Osteoblast (primary cell): ENCODE measurements at places on chromosomes 16 and 17. TPM values are rescaled to one million over a fixed set of nuclear protein-coding genes. Genes with fewer than 3 reads are reported as not detected.

DNA sequence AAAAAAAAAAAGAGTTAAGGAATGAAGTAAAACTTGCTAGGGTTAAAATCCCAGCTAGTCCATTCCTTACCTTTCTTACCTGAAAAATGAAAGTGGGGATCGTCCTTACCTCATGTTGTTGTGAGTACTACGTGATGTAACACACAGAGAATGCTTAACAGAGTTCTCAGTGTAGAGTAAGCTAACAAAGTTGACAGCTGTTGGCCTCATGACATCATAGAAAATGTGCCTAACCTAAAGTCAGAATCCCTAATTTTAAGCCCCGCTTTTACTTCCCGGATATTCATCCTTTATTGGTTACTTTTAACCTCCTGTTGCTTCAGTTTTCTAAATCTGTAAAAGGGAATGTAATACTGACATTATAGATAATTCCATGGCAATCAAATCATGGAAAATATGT is 505.8 kb upstream of the HSBP1 start:
- H3K4me1 ChIP-seq: peaks cover 10% of the 10 kb centered on the region
- no peak overlapping the region for H3K27ac ChIP-seq
- H3K27me3 ChIP-seq: no peaks in the 10 kb centered on the region
- no peak for DNase-seq
- H3K36me3 ChIP-seq: no peaks in the 10 kb centered on the region
- no peak overlapping the region for H3K4me3 ChIP-seq

- H3K4me3 ChIP-seq: no peak overlapping the region
- H3K27ac ChIP-seq: no peak overlapping the region
- no peaks in the 10 kb centered on the region for H3K27me3 ChIP-seq
- peaks cover 28% of the 10 kb centered on the region for H3K4me1 ChIP-seq
These were observed 36.7 kb downstream of the SMG6 start for GRCh38 chr17:2266865-2267228.

GRCh38 chr17:1802429-1802828 is 27.3 kb downstream of the SMYD4 start:
- H3K27ac ChIP-seq: no peak overlapping the region
- no peaks in the 10 kb centered on the region for H3K27me3 ChIP-seq
- no peaks in the 10 kb centered on the region for H3K4me1 ChIP-seq
- DNase-seq: no peak
- no peak overlapping the region for H3K4me3 ChIP-seq
- H3K36me3 ChIP-seq: peaks cover 15% of the 10 kb centered on the region

GRCh38 chr16:8486985-8487384 is 103.3 kb downstream of the TMEM114 start:
- no peak overlapping the region for H3K4me3 ChIP-seq
- H3K27me3 ChIP-seq: no peaks in the 10 kb centered on the region
- H3K36me3 ChIP-seq: no peaks in the 10 kb centered on the region
- H3K4me1 ChIP-seq: no peaks in the 10 kb centered on the region
- H3K27ac ChIP-seq: no peak overlapping the region

DNA sequence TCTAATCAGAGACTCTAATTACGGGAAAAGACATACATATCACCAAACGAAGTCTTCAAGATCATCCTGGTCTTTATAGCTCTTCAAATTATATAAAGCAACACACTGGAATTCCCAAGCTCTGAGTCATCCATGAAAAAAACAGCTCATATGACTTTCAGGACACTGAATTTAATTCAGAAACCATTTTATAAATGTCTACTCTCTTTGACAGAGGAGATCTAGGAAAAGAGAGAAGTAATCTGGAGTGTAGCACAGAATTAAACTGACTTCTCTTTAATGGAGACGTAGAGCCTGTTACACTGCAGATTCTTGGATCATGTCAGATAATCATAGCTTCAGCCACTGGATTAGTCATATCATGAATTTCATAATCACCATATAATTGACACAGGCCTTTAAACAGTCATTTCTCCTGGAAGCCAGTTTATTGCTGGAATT is 86.8 kb upstream of the WSB1 start:
- no peaks in the 10 kb centered on the region for H3K36me3 ChIP-seq
- H3K4me1 ChIP-seq: peaks cover 7% of the 10 kb centered on the region
- peaks cover 2% of the 10 kb centered on the region for H3K27me3 ChIP-seq
- no peak overlapping the region for H3K4me3 ChIP-seq

DNA sequence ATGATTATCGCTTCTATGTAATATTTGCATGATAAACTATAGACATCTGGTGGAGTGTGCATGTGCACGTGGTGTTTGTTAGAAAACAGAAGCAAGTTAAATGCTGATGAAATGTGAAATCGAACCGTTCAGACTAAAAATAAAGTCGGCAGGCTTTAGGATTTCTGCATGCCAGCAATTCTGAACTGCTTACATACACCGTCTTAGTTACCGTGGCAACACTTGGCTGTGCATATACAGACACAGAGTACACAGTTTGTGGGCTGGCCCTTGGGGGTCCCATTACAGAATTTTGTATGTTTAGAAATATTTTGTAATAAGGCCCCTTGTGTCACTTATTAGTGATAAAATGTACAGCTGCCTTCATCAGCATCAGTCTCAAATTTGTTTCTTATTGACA is 605.5 kb downstream of the RBFOX1 start:
- H3K27ac ChIP-seq: no peak overlapping the region
- no peaks in the 10 kb centered on the region for H3K4me1 ChIP-seq
- no peak overlapping the region for H3K4me3 ChIP-seq

DNA sequence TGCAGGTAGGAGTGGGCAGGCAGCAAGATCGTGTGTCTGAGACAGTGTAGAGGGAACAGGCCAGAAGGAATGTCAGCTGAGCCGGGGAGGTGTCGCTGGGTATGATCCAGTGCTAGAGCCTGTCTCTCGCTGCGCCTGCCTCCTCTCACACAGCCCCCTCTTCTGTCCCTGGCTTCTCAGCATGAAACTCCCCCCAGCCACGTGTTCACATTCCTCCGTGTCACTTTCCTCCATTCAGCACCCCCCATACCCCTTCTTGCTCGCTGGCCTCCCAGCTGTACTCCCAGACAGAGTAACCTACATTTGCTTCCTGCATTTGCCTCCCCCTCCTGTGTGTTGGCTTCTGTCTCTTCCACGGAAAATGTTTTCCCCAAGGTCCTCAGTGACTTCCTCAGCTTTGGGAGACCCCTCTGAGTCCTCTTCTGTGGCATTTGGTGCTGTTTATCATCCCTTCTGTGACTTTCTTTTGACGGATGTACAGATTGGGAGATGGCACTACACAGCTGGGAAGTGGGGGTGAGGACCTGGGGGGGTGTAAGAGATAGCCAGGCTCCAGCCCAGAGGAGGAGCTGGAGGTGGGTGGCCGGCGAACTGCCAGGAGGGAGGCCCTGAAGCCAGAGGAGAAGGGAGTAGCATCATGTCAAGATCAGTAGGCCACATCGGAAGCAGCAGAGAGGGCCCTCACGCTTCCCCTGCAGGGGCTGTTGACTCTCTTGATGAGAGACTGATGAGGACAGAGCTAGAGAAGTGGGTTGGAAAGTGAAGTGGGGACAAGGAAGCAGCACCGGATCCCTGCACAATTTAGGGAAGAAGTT is 19.2 kb downstream of the SGF29 start:
- no peak for DNase-seq
- H3K36me3 ChIP-seq: no peaks in the 10 kb centered on the region
- H3K4me3 ChIP-seq: no peak overlapping the region
- H3K4me1 ChIP-seq: peaks cover 5% of the 10 kb centered on the region
- no peak overlapping the region for H3K27ac ChIP-seq

DNA sequence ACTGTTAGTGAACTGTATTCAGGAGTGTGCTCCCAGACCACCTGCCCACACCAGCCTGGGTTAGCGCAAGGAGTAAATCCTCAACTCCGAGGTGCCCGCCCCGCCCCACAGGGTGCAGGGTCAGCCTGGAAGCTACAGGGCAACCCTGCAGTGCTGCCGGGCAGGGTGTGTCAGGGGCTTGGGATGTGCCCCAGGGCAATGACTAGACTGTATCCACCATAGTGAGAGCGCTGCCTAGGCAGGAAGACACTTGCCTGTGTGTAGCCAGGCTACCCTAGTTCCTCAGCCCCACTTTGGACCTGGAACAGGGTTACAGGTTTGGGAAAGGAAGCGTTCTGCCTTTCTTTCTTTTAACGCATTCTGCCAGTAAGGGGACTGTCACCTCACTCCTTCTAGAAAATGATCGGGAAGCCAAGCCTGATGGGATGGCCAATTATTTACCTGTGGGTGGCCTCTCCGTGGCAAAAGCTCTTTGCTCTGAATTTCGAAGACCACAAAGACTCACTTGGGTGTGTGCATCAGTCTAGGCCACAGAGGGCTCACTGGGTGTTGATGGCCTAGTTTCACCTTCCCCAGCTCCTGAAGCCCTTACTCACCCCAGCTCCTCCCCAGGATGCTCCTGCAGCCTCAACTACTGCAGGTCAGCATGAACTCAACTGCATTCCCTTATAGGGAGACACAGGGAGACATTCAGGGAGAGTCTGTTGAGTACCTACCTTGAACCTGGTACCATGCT is 90.9 kb downstream of the CCDC182 start:
- no peaks in the 10 kb centered on the region for H3K4me1 ChIP-seq
- H3K27me3 ChIP-seq: no peaks in the 10 kb centered on the region
- DNase-seq: peak; percentile 37
- no peak overlapping the region for H3K4me3 ChIP-seq

- H3K27me3 ChIP-seq: peaks cover 3% of the 10 kb centered on the region
- no peak for DNase-seq
- H3K4me1 ChIP-seq: no peaks in the 10 kb centered on the region
These were observed 1.6 kb upstream of the CCL14 start for GRCh38 chr17:35988164-35988563.

DNA sequence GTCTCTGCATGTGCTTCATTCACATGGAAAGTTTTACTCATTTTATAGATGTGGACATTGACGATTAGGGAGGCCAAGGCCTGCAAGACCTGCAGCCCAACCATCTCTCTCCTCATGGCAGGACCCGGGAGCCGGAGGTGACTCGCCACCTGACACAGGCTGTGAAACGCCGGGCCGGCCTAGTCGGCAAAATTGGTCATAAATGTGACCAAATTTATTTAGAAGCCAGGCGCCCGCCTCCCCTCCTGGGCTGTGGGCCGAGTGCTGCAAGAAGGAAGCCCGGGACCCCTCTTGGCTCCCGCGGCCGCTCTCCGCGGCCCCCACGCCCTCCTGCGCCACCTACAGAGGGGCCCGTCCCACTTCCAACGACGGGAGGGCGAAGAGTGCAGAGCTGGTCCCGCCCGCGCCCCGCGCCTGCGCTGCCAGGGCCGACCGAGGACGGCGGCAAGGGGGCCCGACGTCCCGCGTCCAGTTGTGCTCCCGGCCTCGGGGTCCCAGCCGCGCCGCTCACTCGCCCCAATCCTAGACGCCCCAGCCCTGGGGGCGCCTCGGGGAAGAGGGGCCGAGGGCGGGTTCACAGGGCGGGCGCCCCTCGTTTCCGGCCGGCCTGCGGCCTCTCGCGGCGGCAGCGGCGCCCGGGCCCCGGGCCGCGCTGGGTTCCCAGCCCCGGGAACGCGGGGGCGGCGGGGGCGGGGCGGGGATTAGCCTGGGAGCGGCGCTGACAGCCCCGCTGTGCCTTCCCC is 47.5 kb downstream of the WNT3 start:
- H3K4me3 ChIP-seq: peak overlapping the region; percentile 65
- H3K4me1 ChIP-seq: peaks cover 14% of the 10 kb centered on the region
- no peaks in the 10 kb centered on the region for H3K36me3 ChIP-seq
- H3K27ac ChIP-seq: no peak overlapping the region
- H3K27me3 ChIP-seq: no peaks in the 10 kb centered on the region

DNA sequence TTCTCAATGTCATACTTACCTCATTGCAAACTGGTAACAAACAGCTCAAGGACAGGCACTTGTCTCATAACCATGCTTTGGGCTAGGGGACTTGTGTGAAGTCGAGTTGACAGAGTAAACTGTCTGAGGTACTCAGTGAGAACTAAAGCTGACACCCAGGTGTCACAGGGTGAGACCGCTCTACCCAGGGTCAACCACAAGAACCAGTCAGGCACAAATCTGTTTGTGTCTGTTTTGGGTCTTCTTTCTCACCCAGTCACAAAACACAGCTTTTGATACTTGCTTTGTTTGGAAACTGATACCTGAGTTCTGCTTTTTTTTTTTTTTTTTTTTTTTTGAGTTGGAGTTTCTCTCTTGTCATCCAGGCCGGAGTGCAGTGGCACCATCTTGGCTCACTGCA is 161.1 kb downstream of the STX8 start:
- DNase-seq: no peak
- no peak overlapping the region for H3K27ac ChIP-seq
- no peak overlapping the region for H3K4me3 ChIP-seq
- H3K4me1 ChIP-seq: no peaks in the 10 kb centered on the region

DNA sequence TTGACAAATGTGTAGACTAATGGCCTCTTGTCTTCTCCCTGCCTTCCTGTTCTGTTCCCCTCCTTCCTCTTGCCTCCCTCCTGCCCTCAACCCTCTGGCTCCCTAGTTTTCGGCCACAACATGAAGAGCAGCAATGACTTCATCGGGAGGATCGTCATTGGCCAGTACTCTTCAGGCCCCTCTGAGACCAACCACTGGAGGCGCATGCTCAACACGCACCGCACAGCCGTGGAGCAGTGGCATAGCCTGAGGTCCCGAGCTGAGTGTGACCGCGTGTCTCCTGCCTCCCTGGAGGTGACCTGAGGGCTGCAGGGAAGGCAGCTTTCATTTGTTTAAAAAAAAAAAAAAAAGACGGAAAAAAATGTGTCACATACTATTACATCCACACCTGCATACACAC is 18.8 kb upstream of the CLEC19A start:
- no peaks in the 10 kb centered on the region for H3K36me3 ChIP-seq
- H3K4me1 ChIP-seq: no peaks in the 10 kb centered on the region

GRCh38 chr17:37676115-37676925 is 33.1 kb upstream of the DDX52 start:
- H3K4me1 ChIP-seq: peaks cover 16% of the 10 kb centered on the region
- no peaks in the 10 kb centered on the region for H3K36me3 ChIP-seq
- H3K4me3 ChIP-seq: no peak overlapping the region
- peak; percentile 36 for DNase-seq
- no peak overlapping the region for H3K27ac ChIP-seq
- peaks cover 14% of the 10 kb centered on the region for H3K27me3 ChIP-seq

DNA sequence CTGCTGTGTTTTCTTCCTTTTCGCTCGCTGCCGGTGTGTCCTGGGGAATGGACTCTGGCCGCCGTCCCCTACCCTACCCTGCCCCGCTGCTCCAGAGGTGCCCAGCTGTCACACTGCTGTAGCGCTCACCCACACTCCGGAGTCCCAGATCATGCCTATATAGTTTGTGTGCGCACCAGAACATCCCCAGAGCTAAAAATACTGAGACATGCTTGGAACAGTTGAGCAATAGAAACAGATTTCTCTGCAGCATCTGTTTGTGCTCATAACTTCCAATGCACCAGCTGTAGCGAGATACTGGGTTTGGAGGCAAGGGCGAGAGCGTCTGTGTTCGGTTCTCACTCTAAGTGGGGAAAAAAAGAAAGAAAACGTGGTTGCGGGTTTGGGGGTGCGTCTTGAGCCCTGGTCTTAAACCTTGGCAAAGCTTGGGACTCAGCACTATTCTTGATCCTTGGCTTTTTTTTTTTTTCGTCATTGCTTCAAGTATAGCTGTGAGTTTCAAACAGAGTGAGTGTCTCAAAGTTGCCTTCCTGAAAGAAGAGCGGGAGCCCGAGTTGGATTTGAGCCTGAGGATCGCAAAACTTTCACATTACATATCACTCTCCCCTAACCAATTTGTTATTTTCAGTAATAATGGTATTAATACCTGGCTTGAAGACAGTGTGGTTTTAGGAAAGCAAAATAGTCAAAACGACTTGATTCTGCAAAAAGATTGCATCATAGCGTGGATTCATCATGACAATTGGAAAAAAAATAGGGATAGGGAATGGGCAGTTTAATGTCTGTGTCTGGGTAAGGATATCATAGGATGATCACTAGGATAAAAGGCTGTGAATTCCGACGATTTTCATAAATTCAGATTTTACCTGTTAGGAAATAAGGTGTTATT is 621 bp downstream of the KCNJ2 start:
- H3K4me3 ChIP-seq: peak overlapping the region; percentile 73
- peaks cover 17% of the 10 kb centered on the region for H3K27me3 ChIP-seq
- peaks cover 3% of the 10 kb centered on the region for H3K4me1 ChIP-seq
- H3K36me3 ChIP-seq: no peaks in the 10 kb centered on the region

ATP2A1 gene
- 0.29 and 0.36 TPM in 2 replicates for total RNA-seq

PIRT gene
- total RNA-seq: not detected in 2 replicates
